ENCODE measurements at places on chromosomes 13 and 19.

DNA sequence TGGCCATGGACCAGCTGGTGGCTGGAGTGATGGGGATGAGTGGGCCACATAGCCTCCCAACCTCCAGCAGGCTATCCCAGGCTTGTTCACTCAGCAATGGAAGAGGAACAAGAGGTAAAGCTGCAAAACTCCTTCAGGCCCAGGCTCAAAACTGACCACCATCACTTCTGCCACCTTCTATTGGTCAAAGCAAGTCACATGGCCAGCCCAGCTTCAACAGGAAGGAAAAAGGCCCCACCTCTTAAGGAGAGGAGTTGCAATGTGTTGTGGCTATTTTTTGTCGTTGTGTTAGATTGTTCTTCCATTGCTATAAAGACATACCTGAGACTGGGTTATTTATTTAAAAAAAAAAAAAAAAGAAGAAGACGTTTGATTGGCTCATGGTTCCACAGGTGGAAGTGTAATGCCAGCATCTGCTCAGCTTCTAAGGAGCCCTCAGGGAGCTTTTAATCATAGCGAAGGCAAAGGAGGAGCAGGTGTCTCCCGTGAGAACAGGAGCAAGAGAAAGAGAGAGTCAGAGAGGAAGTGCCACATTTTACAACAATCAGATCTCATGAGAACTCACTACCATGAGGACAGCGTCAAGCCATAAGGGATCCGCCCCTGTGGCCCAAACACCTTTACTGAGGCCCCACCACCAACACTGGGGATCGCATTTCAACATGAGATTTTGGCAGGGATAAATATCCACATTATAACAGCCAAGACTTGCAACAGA lies 5.4 kb downstream of the IGSF23 start:
- DNase-seq, result no peak

DNA sequence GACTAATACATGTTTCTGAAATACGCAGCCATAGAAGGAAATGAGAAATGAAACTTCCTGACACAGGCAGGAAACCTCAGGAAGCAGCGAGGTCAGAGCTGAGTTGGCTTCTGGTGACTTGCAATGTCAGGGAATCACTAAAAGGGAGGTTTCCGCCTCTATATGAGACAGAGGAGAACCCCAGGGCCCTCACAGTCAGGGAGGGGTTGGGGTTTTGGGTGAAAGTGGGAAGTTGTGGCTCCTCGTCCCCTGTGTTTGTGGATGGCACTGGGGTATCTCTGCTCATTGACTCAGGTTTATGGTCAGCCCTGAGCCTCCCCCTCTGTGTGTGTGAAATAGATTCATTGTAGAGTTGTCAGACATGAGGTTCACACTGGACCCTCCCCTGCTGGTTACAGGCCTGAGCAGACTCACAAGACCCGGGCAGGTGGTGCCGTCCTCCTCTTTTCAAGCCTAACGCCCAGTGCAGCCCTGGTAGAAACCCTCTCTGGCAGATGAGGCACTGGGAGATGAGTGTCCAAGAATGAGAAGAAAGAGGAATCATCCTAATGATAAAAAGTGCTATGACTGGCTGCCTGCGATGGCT lies 5.5 kb upstream of the LILRA6 start:
- peak; percentile 75 for DNase-seq

DNA sequence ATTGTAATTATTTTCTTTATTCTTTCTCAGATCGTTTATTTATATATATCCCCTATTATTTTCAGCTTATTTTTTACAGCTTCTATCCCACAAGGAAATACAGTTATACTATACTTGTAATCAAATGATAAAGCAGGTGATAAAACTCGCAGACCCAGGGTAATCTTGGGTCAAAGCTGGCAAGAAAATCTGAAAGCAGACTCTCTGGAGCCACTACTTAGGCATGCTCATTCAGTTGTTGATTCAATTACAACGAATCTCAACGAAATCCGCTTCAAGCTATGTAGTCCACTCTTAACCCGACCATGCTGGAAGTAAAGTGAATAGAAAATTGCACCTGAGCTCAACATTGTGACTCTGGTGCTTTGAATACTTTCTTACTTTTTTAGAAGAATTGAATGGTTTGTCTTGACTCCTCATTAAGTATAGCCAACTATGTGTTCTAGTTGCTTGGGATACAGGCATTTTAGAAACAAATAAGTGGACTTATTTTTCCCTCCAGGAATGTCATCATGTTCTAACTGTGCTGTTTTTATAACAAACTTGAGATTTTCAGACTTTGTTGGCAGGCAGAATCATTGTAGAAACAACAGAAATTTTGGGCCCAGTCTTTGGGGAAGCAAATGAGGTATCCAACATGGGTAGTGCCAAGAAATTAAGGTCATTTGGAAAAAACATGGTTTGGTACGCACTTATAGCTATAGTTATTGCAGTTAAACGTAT lies 21.4 kb downstream of the ESD start:
- no peak for DNase-seq

DNA sequence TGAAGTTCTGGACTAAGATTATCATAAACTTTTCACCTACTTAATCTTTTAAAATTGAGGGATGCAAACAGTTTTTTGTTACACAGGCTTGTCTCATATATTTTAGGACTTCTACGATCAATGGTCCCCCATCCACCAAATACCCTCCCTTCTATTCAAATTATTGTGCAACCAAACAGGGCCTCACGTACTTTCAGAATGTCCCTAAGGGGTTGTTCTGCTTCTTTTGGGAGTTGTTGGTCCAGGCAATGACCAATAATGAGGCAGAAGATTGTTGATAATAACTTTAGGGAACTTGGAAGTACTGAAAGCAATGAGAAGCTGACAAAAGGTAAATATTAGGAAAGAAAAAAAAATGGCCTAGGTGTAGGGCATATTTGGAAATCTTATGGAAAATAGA lies 2.9 kb downstream of the DNAJC15 start:
- DNase-seq, result no peak

DNA sequence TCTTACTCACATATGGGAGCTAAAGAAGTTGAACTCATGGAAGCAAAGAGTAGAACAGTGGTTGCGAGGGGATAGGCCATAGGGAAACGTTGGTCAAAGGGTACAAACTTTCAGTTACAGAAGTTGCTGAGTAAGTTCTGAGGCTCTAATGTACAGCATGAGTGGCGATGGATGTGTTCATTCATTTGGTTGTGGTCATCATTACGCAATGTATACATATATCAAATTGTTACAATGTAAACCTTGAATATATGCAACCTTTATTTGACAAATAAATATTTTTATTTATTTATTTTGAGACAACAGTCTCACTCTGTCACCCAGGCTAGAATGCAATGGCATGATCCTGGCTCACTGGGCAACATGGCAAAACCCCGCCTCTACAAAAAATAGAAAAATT lies 38.7 kb downstream of the ZIC5 start:
- DNase-seq, result no peak

- no peak for DNase-seq
Measured at GRCh38 chr19:29667387-29667783, 2.1 kb downstream of the PLEKHF1 start.

GRCh38 chr13:112066624-112067004 lies 335 bp upstream of the SOX1 start:
- DNase-seq, result no peak

- peak; percentile 41 for DNase-seq
Measured at GRCh38 chr19:48419158-48419920, 25.9 kb downstream of the GRIN2D start.

DNA sequence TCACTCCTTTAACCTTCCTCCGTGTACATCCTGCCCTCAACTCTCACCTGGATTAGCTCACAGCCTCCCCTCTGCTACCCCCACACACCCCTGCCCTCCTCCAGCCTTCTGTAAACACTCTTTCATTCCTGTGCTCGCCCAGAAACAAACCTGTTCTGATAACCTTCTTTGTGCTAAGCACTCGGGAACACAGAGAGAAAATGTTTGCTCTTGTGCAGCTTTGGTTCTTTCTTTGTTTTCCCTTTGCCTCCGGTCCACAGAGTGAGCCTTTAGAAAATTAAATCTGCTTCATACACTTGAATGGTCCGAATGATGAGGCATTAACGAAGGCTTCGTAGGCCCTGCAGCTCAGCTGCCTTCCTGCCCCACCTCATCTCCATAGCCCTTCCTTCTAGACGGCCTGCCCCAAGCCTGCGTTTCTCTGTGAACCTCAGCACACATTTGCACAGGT lies 6.6 kb upstream of the ZDHHC20 start:
- DNase-seq, result no peak

All from endothelial cell of umbilical vein (primary cell).